ENCODE measurements at places on chromosomes 6 and 20.

DNA sequence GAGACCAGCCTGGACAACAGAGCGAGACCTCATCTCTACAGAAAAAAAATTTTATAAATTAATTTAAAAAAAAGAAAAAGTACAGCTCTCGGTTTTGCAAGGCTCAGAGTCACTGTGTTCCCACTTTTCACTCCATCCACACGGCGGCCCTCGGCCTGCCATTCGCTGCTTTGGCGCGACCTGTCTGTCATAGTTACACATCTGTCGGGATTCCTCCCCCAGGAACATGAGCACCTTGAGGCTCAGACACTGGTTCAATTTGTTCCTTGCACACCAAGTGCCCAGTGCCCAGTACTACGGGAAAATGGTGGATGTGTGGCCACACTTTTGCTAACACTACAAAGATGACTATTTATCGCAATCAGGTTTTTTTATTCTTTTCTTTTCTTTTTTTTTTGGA, 8.4 kb downstream of the CTSZ start:
- no peak for DNase-seq

DNA sequence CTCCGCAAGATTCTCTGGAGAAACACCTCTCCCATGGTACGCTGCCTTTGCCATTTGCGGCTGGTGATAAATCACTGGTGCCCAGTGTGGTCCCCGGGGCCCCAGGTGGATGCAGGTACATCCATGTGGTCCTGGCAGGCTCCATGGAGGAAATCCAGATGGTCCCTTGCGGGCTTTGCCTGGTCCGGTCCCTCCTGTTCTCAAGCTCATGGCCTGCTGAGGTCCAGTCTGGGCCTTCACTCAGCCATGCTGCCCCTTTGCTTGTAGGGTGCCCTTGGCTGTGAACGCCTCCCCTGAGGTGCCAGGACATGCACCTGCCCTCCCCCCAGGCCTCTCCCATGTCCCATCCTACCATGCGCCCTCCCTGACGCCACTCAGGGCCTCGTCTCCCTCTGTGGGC, 21.2 kb upstream of the DACT2 start:
- no peak for DNase-seq

DNA sequence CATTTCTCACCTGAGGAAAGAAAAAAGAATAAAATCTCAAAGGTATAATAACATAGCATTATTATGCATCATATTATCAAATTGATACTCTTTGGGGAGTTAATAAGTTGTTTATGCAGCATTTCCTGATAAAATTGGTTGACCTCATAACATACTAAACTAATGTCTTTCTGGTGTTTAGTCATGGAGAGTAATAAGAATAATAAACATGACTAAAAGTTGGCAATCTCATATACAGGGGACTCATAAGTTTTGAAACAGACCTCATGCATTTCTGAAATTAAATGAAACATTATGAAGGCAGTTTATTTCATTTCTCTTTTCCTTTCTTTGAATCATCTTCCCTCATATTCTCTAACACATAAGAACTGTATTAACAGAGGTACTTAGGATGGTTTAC, 60.5 kb upstream of the PRDM1 start:
- DNase-seq: no peak

DNA sequence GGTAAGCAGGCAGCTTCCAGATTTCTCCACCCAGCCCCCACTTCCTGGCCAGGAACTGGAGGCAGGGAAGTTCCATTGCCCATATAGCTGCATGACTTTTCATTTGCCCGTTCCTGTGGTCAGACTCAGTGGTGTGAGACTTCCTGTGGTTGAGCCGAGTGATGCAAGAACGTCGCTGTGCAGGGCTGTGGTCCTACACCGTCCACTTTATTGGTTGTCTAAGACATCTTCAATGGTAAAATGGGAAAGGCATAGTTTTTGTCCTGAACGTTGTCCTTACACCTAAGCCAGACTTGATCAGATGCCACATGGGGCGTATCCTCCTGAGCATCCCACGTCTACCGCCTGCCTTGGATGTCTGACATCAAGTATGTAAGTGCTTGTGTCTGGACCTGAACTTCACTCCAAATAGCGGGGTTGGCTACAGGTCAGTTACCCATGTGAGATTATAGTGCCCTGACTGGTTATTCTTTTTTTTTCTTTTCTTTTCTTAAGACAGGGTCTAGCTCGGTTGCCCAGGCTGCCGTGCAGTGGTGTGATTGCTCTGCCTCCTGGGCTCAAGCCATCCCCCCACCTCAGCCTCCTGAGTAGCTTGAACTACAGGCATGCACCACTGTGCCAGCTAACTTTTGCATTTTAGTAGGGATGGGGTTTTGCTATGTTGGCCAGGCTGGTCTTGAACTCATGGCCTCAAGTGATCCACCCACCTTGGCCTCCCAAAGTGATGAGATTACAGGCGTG, 25.9 kb upstream of the GTSF1L start:
- no peak for DNase-seq

DNA sequence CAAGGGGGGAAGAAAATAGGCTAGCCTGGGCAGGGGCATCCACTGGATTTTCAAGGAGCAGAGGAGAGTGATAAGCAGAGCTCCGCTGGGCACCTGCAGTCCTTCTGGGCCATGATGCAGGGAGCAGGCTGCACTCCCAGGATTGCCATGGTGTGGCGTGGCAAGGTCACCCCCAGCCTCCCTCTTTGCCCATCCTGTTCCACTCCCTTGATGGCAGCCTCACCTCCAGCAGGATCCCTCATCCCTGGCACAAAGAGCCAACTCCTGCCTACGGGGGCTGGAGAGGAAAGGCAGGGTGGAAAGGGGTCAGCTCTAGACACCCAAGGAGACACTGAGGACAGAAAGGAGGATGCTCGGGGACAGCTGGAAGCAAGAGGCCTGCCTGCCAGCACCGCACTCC, 22.4 kb upstream of the MYMX start:
- DNase-seq: no peak

GRCh38 chr6:141359953-141360352, 772.8 kb upstream of the GJE1 start:
- peak; percentile 73 for DNase-seq

DNA sequence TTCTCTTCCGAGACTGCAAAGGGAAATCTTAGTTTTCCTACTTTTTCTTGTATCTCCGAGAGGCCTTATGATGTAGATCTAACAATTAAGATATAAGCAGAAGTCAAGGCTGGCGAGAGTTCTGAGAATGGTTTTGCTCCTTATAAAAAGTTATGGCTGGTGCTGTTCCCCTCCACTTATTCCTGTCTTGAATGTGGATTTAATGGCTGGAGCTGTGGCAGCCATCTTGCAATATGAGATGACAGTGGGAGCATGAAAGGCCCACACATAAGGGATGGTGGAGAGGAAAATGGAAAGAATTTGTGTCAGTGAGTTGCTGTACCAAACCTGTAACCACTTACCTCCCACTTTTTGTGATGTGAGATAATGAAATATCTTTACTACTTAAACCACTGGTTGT, 124.6 kb upstream of the SLC22A23 start:
- no peak for DNase-seq

GRCh38 chr6:31546958-31547726, at the start of gene NFKBIL1:
Gene NFKBIL1, plus strand, starts transcription at chr6:31547608. Its CDS starts 87 bp downstream, at chr6:31547695.
- DNase-seq: peak; percentile 94

- DNase-seq: no peak
Observed at GRCh38 chr6:53178837-53179432, 30.3 kb upstream of the GCM1 start.

DNA sequence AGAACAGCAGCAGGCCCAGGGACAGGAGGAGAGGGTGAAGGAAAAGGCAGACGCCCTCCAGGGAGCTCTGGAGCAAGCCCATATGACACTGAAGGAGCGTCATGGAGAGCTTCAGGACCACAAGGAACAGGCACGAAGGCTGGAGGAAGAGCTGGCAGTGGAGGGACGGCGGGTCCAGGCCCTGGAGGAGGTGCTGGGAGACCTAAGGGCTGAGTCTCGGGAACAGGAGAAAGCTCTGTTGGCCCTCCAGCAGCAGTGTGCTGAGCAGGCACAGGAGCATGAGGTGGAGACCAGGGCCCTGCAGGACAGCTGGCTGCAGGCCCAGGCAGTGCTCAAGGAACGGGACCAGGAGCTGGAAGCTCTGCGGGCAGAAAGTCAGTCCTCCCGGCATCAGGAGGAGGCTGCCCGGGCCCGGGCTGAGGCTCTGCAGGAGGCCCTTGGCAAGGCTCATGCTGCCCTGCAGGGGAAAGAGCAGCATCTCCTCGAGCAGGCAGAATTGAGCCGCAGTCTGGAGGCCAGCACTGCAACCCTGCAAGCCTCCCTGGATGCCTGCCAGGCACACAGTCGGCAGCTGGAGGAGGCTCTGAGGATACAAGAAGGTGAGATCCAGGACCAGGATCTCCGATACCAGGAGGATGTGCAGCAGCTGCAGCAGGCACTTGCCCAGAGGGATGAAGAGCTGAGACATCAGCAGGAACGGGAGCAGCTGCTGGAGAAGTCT, 25.5 kb downstream of the C20orf173 start:
- DNase-seq: no peak

- no peak for DNase-seq
Observed at GRCh38 chr6:147903321-147903720, 394.8 kb downstream of the SAMD5 start.

DNA sequence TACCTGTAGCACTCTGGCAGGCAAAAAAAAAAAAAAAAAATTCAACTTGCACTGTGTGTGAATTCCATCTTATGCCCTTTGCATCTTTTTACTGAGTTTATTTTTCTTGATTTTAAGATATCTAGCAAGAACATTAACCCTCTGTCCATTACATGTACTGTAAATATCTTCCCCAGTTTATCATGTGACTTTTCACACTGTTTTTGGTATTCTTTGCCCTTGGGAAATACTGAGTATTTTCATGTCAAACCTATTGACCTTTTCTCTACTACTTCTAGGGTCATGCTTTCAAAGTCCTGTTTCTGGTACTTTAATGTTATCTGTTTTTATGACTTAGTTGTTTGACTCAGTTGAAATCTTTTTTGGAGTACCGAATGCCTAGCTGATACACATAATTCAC, 843 bp upstream of the HUS1B start:
- DNase-seq: no peak

DNA sequence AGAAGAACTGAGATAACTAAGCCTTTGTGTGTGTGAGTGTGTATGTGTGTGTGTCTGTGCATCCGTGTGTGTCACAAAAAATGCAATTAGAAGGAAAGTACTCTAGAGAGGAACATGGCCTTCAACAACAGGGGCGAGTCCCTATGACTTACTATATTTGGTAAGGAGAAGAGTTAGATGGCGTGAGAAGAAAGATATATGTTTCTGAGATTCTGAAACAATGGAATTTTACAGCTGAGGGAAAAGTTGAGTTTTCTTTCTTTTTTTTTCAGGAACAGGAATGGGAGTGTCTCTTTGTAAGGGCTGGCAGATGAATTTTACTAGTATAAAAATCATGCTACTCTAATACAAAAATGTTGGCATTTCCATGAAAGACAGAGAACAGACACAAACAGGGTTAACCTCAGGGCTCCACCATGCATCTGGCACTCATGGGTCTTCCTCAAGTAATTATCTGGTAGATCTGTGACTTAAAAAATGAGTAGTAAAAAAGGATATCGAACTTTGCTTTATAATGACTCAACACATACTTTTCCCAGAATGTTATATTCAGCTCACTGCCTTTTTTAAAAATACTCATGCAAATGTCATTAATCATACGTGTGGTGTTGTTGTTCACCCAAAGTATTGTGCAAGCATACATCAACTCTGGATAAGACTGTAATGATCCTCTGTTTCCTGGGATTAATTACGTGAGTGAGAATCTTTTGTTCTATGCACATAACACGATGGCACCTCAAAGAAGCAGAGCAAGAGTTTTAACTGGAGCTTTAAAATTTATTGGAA, 12.8 kb upstream of the SASH1 start:
- DNase-seq: no peak

GRCh38 chr6:117136702-117137101, 128.7 kb upstream of the VGLL2 start:
- DNase-seq: no peak

DNA sequence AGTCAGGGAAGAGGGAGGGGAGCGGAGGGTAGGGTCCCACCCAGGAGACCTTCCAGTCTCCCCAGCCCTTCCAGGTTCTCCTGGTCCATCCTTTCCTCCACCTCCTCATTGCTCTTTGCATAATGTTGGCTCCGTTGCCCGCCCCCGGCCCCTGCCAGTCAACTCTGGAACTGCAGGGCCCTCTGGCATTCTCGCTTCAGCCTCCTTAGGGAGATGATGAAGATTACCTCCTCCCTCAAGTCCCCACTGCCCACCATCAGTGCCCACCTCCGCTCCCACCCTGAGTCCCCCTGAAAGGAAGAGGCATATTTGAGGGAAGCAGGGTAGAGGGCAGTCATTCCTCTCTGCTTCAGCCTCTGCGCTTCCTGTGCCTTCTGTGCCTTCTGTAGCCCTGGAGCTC, 8.5 kb downstream of the TMEM63B start:
- DNase-seq: no peak

- DNase-seq: no peak
Observed at GRCh38 chr6:163526346-163526745, 111.8 kb downstream of the QKI start.

DNA sequence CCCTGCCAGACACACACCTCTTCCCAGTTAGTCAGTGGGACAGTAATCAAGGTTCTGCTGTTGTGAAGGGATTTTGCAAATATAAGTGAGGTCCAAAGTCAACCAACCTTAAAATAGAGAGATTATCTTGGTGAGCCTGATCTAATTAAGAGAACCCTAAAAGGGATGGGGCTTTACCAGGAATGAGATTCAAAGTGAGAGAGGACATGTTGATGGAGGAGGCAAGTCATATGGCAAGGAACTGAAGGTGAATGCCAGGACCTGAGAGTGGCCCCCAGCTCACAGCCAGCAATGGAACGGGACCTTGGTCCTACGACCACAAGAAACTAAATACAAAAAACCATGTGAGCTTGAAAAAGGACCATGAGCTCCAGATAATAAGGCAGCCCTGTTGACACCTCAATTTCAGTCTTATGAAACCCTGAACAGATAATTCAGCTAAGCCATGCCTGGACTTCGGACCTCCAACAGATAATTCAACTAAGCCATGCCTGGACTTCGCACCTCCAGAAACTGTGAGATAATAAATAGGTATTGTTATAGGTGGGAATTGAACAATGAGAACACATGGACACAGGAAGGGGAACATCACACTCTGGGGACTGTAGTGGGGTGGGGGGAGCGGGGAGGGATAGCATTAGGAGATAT, 253.4 kb downstream of the GMPR start:
- DNase-seq: no peak

- DNase-seq: no peak
Observed at GRCh38 chr6:94894300-94894699, 683.0 kb upstream of the MANEA start.

DNA sequence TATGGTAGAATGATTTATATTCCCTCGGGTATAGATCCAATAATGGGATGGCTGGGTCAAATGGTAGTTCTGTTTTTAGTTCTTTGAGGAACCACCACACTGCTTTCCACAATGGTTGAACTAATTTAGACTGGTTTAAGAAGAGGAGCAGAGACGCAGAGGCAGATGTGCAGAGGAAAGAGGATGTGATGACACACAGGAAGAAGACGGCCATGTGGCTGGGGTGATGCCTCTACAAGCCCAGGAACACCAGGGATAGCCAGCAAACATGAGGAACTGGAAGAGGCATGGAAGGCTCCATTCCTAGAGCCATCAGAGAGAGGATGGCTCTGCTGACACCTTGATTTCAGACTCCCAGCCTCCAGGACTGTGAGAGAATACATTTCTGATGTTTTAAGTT, 218.3 kb upstream of the DTNBP1 start:
- no peak for DNase-seq
